Femur (tissue), 1 donor: ENCODE measurements at places on chromosomes 1 and 21.

DNA sequence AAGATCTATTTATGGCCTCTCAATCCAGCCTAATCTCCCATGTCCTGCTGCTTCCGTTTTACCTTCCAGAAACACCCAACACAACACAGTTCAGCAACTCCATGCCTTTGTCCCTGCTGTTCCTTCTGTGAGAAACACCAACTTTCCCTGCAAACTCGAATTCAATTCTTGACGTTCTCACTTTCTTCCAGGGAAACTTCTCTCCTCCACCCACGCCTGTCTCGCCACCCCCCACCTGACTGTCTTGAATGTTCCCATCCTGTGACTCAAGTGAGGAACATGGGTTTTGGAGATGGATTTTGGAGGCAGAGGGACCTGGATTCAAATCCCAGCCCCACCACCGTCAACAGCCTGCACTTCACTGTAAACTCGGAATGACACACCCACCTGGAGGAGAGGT, 44.8 kb downstream of the GRHL3 start:
- no peak for DNase-seq

DNA sequence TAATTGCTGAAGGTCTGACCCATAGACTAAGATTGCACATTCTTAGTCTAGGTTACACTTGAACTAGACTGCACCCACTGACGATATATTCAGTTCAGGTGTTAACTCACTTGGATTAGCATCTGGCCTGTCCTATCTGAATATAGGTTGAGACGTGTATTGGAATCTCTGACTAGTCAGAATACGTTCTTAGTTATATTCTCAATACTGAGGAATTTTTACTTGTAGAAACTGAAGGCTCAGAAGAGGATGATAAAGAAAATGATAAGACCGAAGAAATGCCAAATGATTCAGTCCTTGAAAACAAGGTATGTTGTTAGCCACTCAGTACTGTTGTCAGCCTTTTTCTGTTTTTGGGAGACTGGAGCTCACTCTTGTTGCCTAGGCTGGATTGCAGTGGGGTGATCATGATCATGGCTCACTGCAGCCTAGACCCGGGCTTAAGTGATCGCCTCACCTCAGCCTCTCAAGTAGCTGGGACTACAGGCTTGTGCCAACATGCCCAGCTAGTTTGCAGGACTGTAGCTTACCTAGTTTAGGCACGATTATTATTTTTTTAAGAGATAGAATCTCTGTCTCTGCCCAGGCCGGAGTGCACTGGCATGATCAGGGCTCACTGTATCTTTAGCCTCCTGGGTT, 10.8 kb downstream of the CCDC17 start:
- no peak for DNase-seq

DNA sequence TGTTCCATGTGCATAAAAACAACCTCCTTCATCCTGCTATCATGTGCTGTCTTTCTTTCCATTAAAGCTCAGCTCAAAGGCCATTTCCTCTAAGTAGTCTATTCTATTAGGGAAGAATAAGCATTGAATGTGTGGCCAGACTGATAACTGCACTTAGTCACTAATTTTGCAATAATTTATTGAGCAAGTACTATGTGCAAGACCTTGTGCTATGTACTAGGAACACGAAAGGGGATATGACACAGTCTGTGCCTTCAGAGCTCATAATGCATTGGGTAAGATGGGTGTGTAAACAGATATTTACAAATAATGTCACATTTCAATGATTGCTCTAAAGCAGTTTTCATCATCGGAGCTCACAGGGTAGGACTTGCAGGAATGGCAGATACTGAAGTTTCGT, 54.2 kb downstream of the NMNAT2 start:
- no peak for DNase-seq

- no peak for DNase-seq
These were observed 148.7 kb downstream of the FCRL5 start for GRCh38 chr1:157403608-157404007.

GRCh38 chr1:74468982-74469603, 43.3 kb downstream of the LRRC53 start:
- no peak for DNase-seq

DNA sequence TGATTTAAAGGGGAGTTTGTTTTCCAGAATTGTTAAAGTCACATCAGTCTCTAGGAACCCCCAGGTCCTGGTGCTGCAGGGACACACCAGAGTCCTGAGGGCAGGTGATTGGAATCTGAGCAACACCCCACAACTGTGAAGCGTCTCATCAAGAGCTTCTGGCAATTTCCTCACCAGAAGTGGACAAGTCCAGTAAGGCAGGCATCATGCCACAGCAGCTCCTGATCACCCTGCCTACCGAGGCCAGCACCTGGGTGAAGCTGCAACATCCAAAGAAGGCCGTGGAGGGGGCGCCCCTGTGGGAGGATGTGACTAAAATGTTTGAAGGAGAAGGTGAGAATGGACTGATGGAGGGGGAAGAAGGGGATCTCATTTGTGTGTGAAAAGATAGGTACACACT, 2.1 kb downstream of the ZFP69 start:
- no peak for DNase-seq

DNA sequence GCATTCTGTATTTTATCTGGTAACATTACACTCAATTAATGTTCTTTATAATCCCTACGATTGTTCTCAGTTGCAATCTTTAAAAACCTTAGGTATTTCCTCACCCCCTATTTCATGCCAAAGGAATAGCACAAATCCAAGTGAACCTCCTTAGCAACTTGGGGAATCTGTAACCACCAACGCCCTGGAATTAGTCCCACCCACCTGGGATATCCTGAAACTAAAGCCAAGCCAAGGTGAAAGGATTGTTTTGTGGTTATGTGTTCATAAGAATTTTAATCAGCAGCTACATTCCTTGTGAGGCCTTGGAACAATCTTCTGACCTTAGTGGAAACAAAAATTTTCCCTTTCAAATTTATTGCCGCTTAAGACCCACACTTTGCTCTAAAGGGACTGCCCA, 908.7 kb downstream of the TTLL7 start:
- DNase-seq = no peak

- DNase-seq = no peak
These were observed 23.2 kb downstream of the MCOLN2 start for GRCh38 chr1:84973498-84974334.

DNA sequence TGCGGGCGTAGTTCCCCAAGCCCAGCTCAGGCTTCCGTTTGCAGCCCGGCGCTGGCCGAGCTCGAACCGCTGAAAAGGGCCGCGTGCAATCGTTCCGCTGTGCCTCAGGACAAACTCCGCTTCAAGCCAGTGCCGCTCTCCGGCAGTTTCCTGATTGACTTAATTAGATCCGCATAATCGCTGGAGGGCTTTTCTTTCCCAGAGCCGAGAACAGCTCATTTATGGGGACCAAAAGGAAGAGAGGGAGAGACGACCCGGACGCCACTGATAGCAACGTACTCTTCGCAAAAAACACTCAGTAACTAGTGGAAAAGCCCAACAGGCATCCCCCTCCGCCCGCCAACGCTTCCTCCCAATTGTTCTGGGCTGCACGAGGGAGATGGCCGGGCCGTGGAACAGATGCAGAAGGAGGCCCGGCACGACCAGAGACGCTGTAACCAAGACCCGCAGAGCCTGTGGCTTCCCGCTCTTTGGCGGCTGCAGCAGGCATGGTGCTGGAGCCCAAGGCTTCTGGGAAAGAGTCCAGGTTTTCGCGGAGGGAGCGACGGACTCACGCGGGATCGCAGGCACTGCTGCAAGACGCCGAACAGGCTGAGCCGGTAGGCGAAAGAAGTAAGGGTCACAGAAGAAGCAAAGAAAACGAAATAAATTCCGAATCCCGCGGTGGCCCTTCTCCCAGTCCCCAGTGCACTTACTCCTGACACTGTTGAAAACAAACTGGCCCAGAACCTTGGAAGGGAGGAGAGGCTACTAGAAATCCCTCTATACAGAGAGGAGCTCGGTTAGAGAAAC, 3.6 kb upstream of the FOXD2 start:
- peak; percentile 80 for DNase-seq

DNA sequence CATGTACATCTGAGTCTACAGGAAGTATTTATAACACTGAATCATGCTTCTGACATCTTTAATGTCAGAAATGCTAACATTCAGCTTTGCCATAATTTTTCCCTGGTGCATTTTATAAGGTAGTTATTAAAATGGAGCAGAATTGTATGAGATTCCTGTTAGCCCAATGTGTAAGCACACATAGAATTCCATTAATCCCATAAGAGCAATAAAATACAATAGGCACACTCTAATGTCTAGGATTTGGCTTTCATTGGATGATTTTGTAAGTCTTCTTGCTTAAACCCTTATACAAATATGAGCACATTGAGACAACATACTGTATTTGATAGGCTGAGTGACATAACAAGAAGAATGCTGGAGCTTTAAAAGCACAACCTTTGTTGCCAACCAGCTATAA, 256.4 kb downstream of the HMCN1 start:
- DNase-seq = no peak

DNA sequence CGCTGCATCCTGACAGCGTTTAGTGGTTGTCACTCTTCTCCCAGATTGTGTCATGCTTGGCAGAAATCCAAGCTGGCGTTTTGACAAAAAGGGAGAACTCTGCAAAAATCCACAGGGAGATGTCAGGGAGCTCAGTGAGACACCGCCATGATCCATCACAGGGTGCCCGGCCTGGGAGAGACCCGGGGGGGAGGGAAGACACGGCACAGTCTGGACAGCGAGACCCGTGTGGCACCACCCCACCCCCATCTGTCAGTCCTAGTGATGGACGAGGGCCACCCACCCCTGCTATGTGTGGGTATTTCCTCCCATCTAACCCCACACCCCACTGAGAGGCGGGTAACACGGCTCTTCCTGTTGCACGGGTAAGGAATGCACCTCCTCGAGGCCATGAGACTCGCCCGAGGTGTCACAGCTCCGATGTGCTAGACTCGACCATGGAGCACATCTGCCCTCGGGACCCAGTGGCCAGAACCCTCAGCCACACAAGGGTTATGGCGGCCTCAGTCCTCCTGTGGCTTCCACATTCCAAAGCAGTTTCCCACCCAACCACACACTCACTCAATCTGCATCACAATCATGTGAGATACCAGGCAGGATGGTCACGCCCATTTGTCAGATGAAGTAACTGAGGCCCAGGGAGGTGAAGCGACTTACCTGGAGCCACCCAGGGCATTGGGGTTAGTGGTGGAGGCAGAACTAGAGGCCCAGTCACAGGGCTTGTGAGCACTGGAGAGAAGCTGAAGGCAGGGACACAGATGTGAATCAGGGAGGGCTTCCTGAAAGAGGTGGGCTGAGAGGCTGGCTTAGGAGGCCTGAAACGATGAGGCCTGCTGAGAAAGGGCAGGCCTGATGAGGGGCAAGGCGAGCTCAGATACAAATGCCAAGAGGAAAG, 688.5 kb downstream of the MATN1 start:
- no peak for DNase-seq

DNA sequence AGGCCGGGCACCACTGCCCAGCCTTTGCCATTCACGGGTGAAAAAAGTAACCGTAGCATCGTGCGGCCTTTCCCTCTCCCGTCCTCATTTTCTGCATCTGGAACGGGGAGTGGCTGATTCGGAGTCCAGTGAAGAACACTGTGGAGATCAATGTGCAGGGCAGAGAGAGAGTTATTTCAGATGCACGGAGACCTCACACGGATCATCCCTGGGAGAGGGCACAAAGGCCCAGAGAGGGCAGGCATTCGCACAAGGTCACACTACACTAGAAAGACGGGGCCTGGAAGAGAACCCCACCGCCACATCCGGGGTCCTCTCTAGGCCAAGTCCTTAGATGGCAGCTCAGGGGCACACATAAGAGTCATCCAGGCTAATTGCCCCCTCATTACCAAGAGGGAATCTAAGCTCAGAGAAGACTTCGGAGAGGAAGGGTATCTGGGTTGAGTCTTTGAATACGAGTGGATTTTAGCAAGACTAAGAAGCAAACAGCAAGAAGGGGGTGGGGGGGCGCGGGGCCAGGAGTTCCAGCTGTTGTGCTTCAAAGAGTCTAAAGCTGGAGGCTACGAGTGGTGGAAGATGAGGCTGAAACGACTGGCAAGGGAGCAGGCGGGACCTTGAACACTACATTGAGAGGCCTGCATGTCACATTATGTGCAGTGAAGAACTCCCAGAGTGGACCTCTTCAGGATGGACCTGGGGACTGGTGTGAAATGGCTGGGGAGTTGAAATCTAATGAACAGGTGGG, 857 bp downstream of the GPX7 start:
- DNase-seq = peak; percentile 58

DNA sequence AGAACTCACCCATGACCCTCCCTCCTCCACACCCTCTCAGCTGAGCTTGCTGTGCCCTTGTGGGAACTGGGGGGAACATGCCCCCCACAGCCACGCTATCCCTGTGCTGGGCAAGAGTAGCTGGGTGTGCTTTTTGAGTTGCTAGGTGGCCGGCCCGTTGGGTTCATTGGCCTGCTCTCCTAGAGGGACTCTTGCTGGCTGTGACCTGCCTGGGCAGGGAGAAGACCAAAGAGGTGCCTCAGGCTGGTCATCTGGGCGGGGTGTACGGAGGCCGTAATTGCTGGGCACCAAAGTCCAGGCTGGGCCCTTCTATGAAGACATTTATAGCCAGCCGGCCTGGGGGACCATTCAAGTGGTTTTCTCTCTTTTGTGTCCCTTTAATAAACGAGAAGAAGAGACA, 138.3 kb upstream of the ZBTB40 start:
- DNase-seq = no peak

DNA sequence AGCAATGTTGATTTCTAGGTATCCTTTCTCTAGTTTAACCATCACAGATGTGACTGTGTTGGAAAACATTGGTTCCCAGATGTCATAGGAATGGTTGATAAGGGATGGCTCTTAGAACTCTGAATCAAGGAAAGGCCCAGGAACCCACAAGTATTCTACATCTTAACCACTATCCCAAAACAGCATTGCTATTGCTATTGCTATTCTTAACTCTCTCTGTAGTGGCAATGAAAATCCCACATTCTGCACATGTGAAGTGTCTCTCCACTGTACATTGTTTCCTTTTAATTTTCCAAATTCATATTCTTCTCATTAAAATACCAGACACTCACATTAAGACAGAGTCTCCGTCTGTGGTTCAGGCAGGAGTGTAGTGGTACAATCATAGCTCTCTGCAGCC, 420.4 kb upstream of the RUNX1 start:
- DNase-seq = no peak

- no peak for DNase-seq
These were observed 357.0 kb upstream of the PTBP2 start for GRCh38 chr1:96364576-96364975.

DNA sequence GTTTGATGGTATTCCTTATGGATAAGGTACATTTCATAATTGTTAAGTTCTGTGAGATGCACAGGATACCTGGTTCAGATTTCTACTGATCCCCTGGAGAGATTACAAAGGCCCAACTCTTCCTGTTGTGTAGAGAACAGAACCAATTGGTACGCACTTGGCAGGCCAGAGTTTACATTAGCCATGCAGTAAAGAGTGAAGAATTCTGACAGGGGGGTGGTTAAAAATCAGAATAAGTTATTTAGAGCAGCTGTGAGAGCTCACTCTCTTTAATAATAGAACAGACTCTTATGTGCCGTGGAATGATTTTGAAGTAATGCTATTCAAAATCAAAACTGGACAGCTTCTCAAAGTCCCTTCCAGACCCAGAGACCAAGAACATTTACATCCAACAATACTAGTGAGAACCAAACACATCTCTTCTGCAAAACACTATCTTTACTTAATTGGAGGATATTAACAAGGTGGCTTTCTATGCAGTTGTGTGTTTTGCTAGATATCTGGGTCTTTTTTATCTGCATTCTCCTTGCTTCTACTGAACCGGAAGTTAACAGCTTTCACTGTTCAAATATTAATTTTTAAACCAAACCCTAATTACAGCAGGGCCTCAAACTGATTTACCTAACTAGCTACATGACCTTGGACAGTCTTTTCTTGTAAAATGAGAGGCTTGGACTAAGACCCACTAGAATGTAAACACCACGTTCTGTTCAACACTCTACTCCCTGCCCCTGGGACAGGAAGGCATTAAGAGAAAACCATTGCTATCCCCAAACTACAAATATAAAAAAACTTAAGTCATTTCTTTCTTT, 4.0 kb downstream of the USP24 start:
- DNase-seq = no peak
